ENCODE measurements at places on chromosomes 2 and 18. TPM values are rescaled to one million over a fixed set of nuclear protein-coding genes. Genes with fewer than 3 reads are reported as not detected.

LRRTM1 gene
- not detected for total RNA-seq

MALT1 gene
- total RNA-seq, result 8.8 TPM

UGT1A3 gene
- total RNA-seq, result not detected

ADAM23 gene
- total RNA-seq, result 6.4 TPM

RND3 gene
- total RNA-seq, result 25.7 TPM

ABCB11 gene
- not detected for total RNA-seq

TGFBRAP1 gene
- total RNA-seq, result 16.3 TPM

ARL4C gene
- total RNA-seq, result 1.1 TPM

SPC25 gene
- 0.18 TPM for total RNA-seq

All from psoas muscle (tissue), 8 donors.